ENCODE measurements at places on chromosomes 1 and 21.
A peak's percentile ranks its signal among the peaks of the same experiment; 100 is the strongest.

DNA sequence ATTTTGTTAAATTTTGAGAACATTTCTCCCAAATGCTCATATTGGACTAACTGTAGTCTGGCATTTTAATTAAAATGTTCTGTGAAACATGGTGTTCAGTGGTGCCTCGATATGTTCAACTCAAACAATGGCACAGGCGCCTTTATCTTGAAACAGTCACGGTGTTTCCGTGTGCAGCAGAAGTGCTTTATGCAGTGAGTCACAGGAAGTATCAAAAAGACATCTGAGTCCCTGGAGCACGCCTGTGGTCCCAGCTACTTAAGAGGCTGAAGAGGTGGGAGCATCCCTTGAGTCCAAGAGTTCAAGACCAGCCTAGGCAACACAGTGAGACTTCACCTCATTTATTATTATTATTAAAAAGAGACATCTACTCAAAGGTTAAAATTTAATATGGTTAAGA, 52.2 kb downstream of the GREM2 start:
- DNase-seq, result no peak

- no peak for DNase-seq
These were observed 513.8 kb downstream of the PTPRC start for GRCh38 chr1:199152676-199153075.

DNA sequence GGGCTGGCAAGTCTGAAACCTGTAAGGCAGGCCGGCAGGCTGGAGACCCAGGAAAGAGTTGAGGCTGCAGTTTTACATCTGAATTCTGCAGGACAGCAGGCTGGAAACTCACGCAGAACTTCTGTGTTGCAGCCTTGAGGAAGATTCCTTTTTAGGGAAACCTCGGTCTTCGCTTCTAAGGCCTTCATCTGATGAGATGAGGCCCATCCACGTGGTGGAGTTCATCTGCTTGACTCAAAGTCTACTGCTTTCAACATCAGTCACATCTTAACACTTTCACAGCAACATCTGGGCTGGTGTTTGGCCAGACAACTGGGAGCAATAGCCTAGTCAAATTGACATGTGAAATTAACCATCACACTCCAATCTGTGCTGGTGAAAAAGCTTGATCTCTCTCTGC, 57.1 kb downstream of the EVA1C start:
- DNase-seq, result no peak

DNA sequence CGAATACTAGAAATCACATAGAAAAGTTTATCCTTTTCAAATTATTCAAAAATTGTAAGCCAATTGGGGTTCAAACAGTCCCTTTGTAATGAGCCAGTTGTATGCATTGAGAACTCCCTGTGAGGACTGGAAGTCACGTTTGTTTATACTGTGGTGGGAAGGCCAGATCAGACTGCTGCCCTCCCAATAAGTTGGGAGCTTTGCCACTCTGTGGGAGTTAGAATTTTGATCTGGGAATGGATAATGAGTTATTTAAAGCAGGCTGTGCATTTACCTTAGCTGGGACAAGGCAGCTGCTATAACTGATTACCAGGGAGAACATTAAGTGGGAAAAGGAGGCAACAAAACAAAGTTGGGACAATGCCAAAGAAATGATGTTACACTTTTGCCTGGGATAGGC, 178.8 kb downstream of the SDCCAG8 start:
- no peak for DNase-seq

DNA sequence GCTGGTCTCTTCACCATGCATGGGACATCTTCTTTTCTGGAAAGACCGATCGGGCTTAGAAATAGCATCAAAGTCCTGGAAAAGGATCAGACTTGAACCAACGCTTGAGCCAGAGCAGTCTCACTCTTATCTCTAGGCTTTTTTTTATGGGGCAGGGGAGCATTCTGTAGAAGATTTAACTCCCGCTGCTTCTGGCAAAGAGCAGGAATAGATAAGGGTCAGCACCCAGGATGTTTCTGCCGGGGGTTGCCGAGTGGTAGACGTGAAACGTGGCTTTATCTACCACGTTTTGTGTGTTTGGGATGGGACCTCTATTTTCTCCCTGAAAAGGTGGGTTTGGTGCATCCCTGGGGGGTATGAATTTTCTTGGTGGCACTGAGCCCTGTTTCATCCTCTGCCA, 18.8 kb downstream of the SPSB1 start:
- DNase-seq, result no peak

DNA sequence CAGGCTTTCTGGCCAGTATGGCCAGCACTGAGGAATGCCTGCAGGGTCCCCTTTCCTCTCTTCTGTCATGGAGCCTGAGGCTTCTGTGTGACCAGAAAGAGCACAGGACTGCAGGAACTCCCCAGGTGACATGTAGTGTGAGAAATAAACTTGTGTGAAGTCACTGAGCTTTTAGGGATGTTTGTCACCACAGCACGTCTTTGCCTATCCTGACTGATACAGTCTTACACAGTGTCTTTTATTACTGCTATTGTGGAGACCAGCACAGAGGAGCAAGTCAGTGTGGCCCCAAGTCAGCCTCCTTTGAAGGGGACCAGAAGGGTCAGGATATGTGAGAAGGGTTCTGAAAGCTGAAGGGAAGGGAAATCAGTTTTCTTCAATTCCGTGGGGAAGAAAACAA, 102.5 kb downstream of the LAMC2 start:
- no peak for DNase-seq

- DNase-seq, result no peak
These were observed 153.4 kb downstream of the DHRS3 start for GRCh38 chr1:12464598-12465056.

DNA sequence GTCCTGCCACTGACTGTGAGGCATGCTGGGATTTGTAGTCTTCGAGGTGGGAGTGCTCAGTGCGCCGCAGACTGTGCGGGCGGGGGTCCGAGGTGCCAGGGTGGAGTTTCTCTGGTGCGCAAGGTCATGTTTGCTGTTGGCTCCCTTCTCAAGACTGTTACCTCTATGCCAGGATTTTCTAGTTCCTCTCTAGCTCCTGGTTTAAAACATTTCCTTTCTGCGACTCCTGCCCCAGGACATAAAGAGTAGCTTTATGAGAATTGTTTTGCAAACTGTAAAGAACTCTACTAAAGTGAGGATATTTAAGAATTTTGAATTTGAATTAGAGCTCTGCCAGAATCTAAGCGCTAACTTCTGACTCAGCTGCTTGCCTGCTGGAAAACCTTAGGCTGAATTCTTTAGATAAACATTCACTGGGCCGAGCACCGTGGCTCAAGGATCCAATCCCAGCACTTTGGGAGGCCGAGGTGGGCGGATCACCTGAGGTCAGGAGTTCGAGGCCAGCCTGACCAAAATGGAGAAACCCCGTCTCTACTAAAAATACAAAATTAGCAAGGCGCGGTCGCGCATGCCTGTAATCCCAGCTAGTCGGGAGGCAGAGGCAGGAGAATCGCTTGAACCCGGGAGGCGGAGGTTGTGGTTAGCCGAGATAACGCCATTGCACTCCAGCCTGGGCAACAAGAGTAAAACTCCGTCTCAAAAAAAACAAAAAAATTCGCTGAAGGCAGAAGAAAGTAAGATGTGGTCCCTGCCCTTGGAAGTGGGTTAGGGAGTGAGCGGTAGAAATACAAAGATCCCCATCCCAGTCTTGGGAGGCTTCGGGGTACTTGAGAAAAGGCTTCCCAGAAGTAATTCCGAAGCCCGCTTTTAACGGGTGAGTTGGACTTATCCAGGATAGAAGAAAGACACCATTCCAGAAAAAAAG, 992 bp upstream of the USP48 start:
- peak; percentile 81 for DNase-seq

- DNase-seq, result peak; percentile 42
These were observed 612.0 kb downstream of the MATN1 start for GRCh38 chr1:30111431-30111830.

DNA sequence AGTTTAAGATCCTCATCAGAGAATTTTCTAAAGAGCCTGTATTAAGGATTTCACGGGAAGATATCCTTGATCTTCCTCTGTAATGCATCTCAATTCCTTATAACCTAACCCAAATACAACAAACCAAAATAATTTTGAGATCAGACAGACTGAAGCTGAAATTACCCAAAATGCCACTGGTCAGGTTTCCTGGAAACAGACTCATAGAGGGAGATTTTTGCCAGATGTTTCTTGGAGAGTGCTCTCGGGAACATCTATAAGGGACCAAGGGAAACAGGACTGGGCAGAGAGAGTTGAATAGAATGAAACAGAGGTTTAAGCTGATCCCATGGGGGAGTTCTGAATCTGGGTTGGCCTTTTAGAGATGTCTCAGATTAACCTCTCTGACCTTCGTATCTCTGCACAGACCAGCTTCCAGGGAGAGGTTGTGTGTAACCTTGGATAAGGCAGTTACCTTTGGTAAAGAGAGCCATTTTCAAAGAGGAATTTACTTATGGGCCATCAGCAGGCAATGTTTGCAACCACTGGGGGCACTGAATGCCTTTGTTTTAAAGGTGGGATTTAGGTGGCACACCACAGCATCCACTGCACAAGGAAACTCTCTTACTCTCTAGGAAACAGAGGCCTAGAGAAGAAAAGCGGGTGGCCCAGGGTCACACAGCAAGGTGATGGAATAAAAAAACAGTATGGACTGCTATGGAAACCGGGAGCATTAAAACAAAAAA, 130.8 kb upstream of the SGIP1 start:
- no peak for DNase-seq

DNA sequence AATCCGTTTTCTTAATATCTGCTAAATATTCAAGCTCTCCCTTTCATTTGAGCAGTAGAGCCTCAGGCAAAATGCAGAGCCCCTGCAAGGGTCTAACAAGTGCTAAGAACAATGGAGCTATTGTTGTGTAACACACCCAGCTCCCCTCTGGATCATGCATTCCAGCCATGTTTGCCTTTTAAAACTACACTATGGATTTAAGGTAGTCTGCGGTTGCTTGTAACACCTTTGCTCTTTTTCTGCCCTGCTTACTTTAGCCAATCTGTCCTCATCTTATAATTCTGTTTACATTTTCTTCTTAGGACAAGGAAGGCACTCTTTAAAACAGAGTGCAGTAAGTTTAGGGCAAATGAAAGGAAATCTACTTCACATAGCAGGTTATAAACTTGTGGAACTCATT, 60.0 kb upstream of the C1orf105 start:
- no peak for DNase-seq

DNA sequence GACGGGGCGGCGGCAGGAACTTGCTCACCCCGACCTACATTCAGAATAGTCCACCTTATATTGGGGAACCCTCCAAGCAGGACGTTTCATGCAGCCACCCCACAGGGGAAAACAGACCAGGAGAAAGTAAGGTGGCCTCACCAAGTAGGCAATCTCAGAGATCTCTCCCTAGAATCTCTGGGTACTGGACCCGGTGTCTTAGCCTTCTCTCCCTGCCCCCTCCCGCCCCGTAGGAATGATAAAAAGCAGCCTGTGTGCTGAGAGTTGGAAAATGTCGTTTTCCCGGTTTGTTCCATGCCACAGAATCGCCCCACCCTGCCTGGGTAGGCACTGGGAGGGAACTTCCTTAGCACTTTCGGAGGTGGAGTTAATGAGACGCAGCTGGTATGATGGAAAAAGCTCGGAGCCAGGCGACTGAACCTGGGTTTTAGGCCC, 789 bp upstream of the PTPN14 start:
- peak; percentile 20 for DNase-seq

GRCh38 chr1:166470014-166470413, 303.2 kb upstream of the FAM78B start:
- DNase-seq, result no peak

- DNase-seq, result no peak
These were observed 35.3 kb upstream of the CACYBP start for GRCh38 chr1:174964261-174964971.

GRCh38 chr1:94044290-94044790, 76.6 kb downstream of the ABCA4 start:
- no peak for DNase-seq

DNA sequence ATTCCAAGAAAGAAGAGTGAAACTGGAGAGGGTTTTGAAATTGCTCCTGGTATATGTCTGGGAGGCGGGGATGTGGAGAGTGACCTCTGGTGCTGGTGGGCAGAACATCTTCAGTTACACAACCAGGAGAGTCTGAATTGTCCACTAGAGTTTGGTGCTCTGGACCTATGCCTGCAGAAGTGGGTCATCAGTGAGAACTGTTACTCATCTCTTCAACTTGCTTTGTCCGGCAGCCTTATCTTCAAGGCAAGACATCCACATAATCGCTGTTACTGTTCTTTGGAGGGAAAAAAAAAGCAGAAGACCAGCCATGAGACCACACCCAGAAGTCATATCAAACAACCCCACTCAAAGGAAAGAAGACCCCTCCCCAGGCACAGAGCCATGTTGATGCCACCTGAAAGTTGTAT, 14.9 kb downstream of the SH2D1B start:
- DNase-seq, result no peak

- DNase-seq, result no peak
These were observed 177.3 kb downstream of the ZSCAN20 start for GRCh38 chr1:33649759-33650158.

- no peak for DNase-seq
These were observed 9.5 kb downstream of the FAM131C start for GRCh38 chr1:16063921-16064320.

DNA sequence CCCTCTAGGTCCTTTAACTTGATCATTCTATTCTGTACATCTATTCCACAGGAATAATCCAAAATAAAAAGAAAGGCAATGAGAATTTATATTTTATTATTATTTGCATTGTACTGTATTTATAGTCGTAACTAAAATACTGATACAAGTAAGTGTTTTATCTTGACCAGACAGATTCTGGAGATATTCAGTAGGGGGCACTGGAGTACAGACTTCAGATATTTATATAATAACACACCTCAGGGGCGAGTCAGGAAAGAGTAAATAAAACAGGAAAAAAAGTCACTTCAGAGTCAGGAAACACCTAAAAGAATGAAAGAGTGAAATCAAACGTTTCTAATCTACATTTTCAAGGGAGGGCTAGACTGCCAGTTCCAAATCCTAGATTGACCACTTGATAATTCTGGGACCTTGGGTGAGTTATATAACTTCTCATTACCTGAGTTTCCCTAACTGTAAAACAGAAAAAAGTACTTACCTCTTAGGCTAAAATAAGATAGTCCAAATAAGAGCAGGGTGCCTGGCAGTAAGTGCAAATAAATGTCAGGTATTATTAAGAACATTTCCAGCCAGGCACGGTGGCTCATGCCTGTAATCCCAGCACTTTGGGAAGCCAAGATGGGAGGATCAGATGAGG, 31.1 kb upstream of the MTF1 start:
- DNase-seq, result peak; percentile 19

- DNase-seq, result no peak
These were observed 1352.9 kb downstream of the NCAM2 start for GRCh38 chr21:22351076-22351475.

- no peak for DNase-seq
These were observed 124.3 kb upstream of the CACNA1E start for GRCh38 chr1:181359012-181359411.

- no peak for DNase-seq
These were observed 4.4 kb downstream of the ATP5PB start for GRCh38 chr1:111453706-111454105.

DNA sequence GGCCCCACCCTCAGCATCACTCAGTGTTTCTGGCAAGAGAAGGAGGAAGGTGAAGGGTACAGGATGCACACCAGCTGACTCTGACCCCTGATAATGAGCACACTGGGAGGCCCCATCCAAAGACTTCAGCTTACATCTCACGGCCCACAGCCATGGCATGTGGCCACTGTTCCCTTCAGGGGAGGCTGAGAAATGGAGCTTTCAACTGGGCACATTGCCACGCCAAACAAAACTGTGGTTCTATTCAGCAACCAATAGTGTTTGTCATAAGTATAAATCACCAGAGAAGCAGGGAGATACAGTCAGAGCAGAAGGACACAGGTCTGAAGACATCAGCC, 12.7 kb upstream of the TRAF3IP3 start:
- DNase-seq, result no peak

- DNase-seq, result no peak
These were observed 155.0 kb downstream of the TPR start for GRCh38 chr1:186220067-186220466.

All from GM12891 (cell line).